ENCODE measurements at places on chromosomes 3 and 15. TPM values are rescaled to one million over a fixed set of nuclear protein-coding genes. Genes with fewer than 3 reads are reported as not detected.

DNA sequence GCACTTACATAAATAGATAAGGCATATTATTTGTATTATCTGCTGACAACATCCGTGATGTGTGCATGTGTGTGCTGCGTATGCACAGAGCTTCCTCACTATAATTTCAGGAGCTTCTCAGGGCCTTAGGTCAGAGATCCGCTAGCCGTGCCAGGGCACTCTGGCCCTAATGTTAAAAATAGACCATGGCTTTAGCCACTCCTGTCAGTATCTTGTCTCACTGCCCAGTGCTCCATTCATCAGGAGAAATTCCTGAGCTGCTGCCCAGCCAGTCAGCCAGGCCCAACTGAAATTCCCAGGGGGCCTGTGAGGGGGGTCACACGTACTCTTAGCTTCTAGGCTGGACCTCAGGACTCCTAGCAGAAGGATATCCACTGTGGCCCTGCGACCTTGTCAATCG lies 70.0 kb upstream of the ABHD2 start:
- peak; percentile 51 for DNase-seq

- no peak for DNase-seq
Measured at GRCh38 chr15:39618063-39618823, 37.4 kb downstream of the THBS1 start.

- DNase-seq = no peak
Measured at GRCh38 chr3:187951452-187952190, 202.3 kb upstream of the LPP start.

DNA sequence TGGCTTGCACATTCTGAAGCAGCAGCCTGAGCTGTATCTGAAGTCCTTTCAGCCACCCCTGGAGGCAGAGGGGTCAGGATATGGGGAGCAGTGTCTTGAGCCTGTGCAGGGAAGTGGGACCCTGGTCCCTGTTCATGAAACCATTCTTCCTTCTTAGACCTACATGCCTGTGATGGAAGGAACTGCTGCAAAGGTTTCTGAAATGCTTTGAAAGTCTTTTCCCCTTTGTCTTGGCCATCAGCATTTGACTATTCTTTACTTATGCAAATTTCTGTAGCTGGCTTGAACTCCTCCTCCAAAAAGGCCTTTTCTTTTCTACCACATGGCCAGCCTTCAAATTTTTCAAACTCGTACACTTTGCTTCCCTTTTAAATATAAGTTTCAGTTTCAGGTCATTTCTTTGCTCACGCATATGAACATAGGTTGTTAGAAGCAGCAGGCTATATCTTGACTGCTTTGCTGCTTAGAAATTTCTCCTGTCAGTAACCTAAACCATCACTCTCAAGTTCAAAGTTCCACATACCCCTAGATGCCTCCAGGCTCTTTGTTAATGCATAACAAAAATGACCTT lies 62.3 kb downstream of the GALK2 start:
- DNase-seq = no peak

GRCh38 chr15:70646169-70646568 lies 117.2 kb downstream of the UACA start:
- no peak for DNase-seq

GRCh38 chr3:138642927-138643253 lies 34.3 kb downstream of the FAIM start:
- DNase-seq = no peak

DNA sequence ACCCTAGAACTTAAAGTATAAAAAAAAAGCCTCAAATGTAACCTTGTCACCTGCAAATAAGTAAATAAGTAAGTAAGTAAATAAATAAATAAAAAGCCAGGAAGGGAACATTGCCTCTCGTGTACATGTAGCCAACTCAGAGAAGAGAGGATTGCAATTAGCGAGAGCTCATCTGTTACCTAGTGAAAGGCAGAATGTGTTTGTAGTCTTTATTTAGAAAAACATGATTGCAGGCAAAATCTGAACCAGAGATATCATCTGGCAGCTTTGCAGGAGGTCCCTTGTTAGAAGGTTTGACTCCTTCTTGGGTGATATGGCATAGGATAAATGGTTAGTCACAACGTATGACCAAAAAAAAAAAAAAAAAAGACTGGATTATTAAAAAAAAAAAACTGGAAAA lies 71.6 kb upstream of the SYN2 start:
- DNase-seq = no peak

DNA sequence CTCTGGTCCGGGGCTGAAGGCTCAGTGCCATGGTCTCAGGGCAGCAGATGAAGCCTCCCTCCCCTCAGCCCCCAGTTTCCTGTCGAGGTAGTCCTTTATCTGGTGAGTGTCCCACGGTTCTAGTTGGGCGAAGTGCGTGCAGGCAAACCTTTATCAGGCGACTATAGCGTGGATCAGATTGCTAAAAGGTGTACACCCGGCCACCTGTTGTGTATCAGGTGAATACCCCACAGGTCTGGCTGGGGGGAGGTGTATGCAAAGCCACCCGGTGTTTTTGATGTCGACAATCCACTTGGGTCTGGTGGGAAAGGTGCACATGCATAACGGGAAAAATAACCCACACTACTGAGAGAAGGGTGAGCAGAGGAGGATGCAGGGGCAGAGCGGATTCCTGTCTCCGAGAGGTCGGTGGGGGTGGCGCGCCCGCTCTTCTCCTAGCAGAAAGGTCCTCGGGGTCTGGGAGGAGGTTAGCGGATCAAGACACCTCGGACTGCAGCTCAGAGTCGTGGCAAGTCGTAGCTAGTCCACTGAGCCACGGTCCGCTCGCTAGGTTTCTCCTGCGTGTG lies 507 bp downstream of the SLC12A6 start:
- DNase-seq = no peak

DNA sequence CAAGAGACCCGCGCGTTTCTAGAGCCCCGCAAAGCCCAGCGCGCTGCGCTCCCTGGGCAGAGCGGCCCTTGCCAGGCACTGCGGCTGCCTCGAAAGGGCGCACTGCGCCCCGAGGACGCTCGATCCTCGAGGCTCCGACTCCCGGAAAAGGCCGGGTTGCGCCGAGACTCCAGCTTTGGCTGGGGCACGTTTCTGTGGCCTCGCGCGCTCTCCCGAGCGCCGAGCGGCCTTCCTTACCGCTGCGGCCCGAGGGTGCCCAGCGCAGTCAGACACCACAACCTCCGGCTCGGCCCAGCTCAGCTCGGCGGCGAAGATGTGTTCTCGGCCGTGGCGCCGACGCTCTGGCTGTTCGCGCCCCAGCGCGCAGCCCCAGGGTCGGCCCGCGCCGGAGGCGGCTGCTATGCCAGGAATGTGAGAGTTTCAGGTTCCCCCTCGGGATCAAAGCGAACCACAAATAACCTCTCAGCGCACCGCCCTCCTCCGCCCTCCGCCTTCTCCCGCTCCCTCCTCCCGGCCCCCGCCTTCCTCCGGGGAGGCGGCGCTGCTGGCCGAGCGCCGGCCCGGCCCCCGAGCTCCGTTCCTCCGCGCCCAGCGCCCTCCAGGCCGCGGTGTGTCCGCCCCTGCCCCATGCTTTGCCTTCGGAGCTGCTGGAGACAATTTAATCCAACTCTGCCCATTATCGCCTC lies at the start of gene AMOTL2:
Gene AMOTL2 (minus strand): TSS at position 343 of the 686 bp plus-strand sequence. CDS start 3,014 bp downstream, outside the sequence.
- peak; percentile 89 for DNase-seq

GRCh38 chr3:123807820-123808219 lies 76.3 kb downstream of the MYLK start:
- DNase-seq = peak; percentile 59

Gene TUSC7
- total RNA-seq = not detected

Gene LEKR1
- 2.2 TPM for total RNA-seq

Gene POLR2H
- 107 TPM for total RNA-seq

Gene B3GNT5
- 27.1 TPM for total RNA-seq

Gene COL6A5
- not detected for total RNA-seq

Gene GRK7
- not detected for total RNA-seq

Gene ANKRD63
- 1.6 TPM for total RNA-seq

Gene CLRN1
- total RNA-seq = not detected
